MG63 (cell line): ENCODE measurements at places on chromosomes 13 and 19. TPM values are rescaled to one million over a fixed set of nuclear protein-coding genes. Genes with fewer than 3 reads are reported as not detected.

GRCh38 chr19:51064534-51065220, at the start of gene KLK13:
Gene KLK13 (minus strand): TSS chr19:51065092. CDS start chr19:51065067, 25 bp downstream.
- peak; percentile 86 for DNase-seq

DNA sequence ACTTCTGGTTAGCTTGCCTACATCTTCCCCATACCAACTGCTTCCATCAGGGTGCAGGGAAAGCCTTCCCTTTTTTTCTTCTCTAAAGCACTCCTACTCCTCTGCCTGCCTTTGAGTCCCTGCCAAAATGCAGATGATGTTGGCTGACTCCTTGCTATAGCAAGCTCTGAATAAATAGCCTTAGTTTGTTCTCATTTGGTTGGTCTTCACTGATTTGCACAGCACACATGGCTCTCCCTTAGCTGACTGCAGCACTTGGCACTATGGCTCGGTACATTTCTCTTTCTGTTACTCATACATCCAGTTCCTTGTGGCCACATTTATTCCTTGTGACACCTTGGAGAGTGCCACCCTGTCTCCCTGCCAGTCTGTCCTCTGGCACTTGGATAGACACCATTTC, 249.8 kb downstream of the DCLK1 start:
- DNase-seq, result peak; percentile 44

DNA sequence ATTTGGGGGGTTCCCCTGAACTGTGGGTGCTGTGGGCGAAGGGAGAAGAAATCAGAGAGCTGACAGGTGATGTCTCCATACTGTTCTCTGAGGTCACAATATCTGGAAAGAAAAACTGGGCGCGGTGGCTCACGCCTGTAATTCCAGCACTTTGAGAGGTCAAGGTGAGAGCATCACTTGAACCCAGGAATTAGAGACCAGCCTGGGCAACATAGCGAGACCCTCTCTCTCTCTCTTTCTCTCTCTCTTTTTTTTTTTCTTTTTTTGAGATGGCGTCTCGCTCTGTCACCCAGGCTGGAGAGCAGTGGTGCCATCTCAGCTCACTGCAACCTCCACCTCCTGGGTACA, 21.9 kb downstream of the IQCN start:
- DNase-seq, result no peak

- no peak for DNase-seq
Observed at GRCh38 chr13:46369506-46370277, 17.4 kb downstream of the RUBCNL start.

- no peak for DNase-seq
Observed at GRCh38 chr13:98511435-98511834, 65.5 kb downstream of the STK24 start.

DNA sequence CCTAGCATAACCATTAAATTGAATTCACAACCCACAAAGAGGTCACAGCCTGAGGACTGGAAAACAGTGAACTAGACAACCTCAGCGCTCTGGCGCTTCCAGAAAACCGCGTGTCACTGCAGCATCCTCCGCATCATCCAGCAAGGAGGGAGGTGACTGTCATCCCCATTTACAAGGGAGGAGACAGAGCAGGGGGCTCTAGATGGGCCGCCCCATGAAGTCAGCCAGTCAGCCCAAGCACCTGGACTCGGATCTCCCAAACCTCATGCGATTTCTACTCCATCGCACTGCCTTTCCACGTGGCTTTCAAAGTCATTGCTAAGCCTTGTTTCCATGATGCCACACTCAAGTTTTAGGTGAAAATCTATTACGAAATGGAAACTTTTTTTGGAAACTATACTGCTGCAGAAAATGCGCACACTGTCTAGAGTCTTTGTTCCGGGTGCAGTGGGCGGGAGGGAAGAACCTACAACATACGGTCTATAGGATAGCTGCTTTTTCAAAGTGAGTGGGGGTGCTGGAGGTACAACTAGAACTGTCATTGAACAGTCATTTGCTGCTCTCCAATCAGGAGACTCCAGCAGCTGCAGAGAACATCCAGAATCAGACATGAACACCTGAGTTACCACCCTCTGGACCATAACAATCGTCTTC, 2.8 kb downstream of the AP3D1 start:
- DNase-seq, result no peak

Gene HRC
- not detected in 2 replicates for total RNA-seq
